Stimulated activated CD4-positive, alpha-beta T cell treated with anti-CD3 and anti-CD28 coated beads, Interleukin-12 subunit alpha, Interleukin-12 subunit beta, amount 100 ng/mL, for 24 hours (primary cell): ENCODE measurements at places on chromosomes 12 and 14.
A peak's percentile ranks its signal among the peaks of the same experiment; 100 is the strongest.

- no peak for DNase-seq
Measured at GRCh38 chr14:100836311-100836805, 10.4 kb downstream of the MEG3 start.

- peak; percentile 13 for DNase-seq
Measured at GRCh38 chr14:89276424-89276975, 140.5 kb downstream of the FOXN3 start.

DNA sequence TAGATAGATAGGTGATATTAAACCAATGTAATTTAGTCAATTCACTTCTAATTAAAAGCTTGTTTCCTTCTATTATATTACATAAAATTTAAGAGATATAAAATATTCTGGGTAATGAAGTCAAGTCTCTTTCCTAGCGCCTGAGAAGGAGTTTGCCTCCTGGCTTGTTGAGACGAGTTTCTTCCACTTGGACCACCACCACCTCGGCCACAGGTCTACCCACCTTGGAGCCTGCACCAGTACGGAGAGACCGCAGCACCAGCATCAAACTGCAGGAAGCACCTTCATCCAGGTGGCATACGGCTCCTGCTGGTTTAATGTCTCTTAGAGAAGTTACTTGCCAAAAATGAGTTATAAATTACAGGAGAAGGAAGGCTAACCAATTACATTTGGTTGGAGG lies 79.0 kb upstream of the SLCO1C1 start:
- no peak for DNase-seq

DNA sequence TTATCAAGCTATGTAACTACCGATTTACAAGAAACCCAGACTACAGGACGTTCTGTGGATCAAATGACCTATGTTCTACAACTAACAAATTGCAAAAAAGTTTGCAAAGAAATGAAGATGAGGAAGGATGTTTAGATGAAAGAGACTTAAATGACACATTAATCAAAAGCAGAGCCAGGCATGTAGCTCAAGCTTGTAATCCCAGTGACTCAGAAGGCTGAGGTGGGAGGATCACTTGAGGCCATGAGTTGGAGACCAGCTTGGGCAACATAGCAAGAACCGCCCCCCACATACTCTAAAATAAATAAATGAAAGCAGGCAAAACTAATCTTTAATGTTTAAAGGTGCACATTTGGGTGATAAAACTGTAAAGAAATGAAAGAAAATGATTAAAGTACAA lies 331.9 kb downstream of the BTG1 start:
- no peak for DNase-seq

DNA sequence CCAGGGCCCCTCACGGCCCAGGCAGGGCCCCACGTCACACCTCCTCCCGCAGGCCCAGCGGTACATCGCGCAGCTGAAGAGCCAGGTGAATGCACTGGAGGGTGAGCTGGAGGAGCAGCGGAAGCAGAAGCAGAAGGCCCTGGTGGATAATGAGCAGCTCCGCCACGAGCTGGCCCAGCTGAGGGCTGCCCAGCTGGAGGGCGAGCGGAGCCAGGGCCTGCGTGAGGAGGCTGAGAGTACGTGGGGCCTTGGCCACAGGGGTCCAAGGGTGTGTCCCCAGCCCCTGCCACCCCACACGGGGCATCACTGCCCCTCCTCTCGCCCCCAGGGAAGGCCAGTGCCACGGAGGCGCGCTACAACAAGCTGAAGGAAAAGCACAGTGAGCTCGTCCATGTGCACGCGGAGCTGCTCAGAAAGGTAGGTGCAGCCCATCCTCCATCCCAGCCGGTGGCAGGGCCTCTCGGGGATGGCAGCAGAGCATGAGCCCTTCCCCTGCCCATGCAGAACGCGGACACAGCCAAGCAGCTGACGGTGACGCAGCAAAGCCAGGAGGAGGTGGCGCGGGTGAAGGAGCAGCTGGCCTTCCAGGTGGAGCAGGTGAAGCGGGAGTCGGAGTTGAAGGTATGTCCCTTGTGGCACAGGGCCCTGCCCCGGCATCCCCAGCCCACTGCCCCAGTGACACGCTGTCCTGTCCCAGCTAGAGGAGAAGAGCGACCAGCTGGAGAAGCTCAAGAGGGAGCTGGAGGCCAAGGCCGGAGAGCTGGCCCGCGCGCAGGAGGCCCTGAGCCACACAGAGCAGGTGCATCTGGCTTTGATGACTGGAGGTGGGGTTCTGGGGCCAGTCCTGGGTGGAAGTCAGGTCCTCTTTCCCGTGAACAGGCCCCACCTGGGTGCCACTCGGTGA lies 20.9 kb downstream of the HIP1R start:
- no peak for DNase-seq

- no peak for DNase-seq
Measured at GRCh38 chr14:56137453-56137807, 19.2 kb downstream of the PELI2 start.

- no peak for DNase-seq
Measured at GRCh38 chr12:118319627-118320026, 53.1 kb downstream of the TAOK3 start.

GRCh38 chr14:64253672-64254071 lies 40.5 kb downstream of the ESR2 start:
- DNase-seq, result no peak

DNA sequence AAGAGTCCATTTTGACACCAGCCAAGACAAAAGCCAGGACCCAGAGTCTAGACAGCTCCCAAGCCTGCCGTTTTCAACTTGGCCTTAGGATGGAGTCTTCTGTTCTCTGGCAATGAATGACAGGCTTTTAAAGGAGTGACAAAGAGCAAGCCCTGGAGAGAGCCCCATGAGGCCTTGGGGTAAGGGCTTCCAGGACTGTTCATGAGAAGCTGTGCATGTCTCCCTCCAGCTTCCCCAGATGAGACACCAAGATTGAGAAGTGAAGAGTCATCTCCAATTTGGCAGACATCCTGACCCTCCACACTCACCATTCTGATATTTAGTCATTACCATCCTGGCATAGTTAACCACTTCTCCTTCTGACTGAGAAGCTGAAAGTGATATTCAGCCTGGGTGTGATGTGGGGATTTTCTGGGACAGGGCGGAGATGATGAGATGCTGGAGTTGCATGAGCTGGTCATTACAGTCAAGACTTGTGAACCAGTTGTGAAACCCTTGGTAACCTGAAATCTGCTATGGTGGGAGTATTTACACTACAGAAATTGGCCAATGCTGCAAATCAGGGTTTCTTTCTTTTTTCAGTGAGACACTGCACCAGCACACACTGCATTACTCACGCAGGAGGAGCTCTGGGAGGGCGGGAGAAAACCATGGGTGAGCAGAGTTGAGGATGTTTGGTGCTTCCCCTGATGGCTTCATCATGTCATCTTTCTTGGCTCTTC lies 77.8 kb downstream of the VCPKMT start:
- peak; percentile 55 for DNase-seq

- no peak for DNase-seq
Measured at GRCh38 chr12:129629901-129630300, 273.9 kb downstream of the TMEM132D start.

DNA sequence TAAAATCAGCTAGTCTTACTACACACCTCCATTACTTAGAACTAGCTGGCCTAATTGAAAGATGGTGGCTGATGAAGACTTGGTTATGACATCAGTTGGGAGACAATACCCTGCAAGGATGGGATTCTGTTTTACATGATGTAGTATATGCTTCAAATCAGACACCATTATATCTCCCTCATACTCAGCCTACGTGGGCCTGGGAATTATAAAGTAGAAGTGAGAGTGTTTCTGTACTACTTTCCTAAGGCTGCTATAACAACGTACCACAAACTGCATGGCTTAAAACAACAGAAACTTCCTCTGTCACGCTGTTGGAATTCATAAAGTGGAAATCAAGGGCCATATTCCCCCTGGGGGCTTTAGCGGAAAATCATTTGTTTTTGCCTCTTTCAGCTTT lies 190.4 kb downstream of the PAH start:
- DNase-seq, result no peak

DNA sequence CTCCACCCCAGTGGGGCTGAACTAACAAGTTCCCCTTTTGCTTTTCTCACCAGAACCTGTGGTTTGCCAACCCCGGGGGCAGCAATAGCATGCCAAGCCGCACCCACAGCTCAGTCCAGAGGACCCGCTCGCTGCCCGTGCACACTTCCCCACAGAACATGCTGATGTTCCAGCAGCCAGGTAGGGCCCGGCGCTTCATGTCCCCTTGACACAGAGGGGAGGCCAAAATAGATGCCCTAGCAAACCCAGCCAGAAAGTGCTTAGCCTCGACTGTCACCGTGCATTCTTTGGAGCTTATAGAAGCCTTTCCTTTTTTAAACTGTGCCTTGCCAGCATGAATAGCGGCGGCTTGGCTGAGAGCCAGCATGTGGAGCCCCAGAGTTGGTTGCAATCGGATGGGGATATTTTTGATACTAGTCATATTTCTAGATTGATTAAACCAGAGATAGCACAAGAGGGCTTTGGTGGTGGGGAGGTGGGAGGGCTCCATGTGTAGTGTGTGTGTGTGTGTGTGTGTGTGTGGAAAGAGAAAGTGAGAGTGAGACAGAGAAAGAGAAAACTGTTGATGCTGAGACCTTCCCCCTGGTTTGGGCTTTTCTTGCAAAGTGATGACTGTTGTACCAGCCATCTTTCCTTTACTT lies 126.1 kb downstream of the GCH1 start:
- peak; percentile 85 for DNase-seq

DNA sequence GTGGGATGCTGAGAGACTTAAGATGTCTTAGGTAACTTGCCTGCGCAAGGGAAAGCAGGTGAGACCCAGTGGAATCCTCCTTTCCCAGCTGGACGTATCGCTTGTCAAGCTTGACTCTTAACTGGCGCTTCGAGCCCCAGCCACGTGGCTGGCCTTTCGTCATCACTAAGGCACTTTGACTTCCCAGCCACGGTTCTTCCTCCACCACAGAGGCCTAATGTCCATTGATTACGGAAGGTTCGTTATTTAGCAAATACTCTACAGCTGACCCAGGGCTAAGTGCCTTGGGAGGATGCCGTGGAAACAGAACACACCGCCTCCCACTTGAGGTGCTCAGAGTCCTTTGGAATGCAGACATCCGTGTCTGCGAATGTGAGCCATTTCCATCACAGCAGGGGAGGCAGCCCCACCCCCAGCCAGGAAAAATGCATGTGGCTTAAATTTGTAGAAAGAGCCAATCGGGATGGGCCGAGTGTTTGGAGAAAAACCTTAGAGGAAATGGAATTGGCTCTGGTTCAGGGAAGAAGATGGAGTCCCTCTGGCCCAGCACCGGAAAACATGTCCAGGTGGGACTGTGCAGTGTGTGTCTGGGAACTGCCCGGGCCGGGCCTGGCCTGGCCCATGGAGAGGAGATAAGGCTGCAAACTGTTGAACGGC lies 115.7 kb downstream of the PLXNC1 start:
- no peak for DNase-seq

DNA sequence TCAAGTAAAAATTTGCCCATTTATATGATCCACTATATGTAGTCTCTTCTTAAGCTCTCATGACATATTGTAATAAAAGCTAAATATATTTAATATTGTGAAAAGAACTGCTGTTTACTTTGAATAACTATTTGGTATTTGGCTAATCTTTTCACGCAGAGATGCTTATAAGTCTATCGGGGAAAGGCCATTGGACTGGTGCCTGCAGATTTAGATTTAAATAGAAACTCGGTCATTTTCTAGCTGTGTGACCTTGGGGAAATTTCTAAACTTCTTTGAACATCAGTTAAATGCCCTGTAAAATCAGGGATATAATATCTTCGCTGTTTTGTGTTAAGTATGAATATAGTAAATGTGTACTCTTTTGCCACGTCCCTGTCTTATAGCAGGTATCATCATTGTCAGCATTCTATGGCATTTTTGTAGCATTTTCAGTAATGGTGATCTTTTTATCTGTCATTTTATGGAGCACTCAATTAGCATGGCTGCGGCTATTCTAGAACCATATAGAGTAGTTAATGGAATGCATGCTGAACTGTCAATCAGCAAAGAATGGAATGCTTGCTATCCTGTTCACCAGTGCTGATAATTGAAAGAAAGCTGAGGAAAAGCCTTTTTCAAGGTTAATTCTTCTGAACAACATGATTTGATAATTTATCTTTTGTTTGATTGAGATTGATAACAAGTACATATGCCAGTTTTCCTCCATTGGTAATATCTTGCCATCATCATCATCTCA lies 181.2 kb downstream of the TMTC2 start:
- no peak for DNase-seq

DNA sequence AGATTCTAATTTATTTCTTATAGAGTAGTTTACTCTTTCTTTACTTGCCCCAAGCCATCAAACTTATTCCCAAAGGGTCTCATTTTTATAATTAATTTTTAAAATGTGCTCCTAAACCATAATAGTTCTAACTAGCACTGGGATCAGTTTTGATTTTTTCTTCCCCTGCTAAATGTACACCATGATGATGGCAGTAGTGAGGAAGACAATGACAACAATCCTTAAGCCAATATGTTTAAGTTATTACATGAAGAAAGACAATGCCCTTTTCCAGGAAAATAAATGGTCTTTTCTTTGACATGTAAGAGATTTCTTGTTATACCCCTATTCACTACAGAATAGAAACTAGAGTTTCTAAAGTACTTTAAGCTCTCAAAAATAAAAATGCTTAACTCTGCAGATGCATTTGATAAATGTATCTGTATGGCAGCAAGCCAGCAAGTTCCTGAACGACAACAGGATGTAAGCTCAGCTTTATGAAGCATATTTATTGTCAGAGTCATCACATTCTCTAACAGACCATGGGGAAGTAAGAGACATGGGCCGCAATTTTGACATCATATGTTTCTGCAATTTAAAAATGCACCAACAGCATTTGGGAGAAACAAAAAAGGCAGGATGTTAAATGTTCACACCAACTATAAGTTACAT lies 36.0 kb upstream of the SNX6 start:
- no peak for DNase-seq

DNA sequence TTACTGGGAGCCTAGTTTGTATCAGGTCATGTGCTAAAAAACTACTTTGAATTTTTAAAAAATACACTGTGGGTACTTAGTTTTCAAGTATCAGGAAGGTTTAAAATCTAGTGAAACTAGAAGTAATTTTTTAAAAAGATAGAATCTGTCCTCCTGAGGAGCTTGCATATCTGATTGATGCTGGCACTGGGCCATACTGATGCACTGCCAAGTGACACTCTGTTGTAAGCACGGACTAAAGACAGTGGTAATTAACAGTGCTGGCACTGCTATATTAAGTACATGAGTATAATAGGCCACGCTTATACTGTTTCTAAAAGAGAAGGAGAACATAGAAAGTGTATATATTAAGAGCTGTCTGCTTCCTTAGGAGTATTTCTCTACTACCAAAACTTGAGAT lies 10.0 kb upstream of the TBC1D30 start:
- no peak for DNase-seq

- DNase-seq, result no peak
Measured at GRCh38 chr12:52005903-52006703, 643 bp upstream of the TAMALIN start.

DNA sequence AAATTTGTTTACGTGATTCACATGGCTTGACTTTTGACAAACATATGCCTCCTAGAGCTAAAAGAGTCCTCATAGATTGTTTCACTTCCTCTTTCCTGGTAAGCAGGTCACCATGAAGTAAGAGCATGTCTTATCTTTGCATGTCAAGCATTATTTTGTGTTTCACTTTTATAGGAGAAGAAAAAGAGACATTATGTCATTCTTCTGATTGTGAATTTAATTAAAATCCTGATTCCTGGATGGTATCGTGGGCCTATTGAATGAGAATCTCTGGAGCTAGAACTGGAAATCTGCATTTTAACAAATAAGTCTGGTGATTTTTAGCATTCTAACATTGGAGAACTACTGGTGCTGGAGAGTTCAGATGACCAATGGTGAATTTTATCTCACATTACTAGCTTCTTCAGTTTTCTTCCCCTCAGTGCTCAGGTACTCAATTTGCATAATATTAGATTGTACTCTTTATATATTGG lies 218.6 kb upstream of the ATP2B1 start:
- DNase-seq, result no peak
